ENCODE measurements at places on chromosomes 2 and 18.

- H3K4me1 ChIP-seq, result peaks cover 49% of the 10 kb centered on the region
- peaks cover 93% of the 10 kb centered on the region for H3K36me3 ChIP-seq
- H3K27ac ChIP-seq, result peak overlapping the region; percentile 80
- H3K4me3 ChIP-seq, result no peak overlapping the region
Measured at GRCh38 chr2:181517685-181518301, 60.6 kb downstream of the ITGA4 start.

DNA sequence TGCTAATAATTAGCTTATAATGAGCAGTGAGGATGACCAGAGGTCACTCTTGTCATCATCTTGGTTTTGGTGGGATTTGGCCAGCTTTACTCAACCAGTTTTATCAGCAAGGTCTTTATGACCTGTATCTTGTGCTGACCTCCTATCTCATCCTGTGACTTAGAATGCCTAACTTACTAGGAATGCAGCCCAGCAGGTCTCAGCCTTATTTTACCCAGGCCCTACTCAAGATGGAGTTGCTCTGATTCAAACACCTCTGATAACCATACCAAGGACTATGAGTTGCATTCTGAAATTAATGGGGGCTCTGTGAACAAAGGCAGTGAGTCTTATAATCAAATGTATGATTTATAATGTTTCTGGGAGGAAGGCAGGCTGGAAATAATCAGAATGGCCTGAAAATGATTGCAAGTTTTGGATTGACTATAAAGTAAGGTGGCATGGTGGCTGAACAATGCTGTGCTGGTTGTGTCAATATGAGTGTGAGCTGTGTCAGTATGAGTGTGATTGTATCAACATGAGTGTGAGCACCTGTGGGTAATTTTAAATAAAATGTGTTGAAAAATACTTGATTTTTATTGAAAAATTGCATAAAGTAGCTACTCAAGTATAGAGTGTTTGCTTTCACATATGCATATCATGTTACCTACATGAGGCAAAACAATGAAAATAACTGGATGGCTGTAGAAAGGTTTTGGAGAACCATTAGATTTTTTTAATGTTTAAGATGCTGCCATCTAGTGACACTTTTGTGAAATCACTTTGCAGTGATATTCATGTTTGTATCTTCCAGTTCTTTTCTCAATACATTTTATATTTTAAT, 103.0 kb downstream of the KYNU start:
- DNase-seq, result no peak
- peaks cover 4% of the 10 kb centered on the region for H3K27me3 ChIP-seq
- H3K27ac ChIP-seq, result no peak overlapping the region
- H3K36me3 ChIP-seq, result no peaks in the 10 kb centered on the region

GRCh38 chr2:127857265-127857808, 618 bp downstream of the POLR2D start:
- H3K27me3 ChIP-seq, result no peaks in the 10 kb centered on the region
- H3K27ac ChIP-seq, result peak overlapping the region; percentile 92
- H3K36me3 ChIP-seq, result peaks cover 43% of the 10 kb centered on the region
- peak; percentile 51 for DNase-seq

DNA sequence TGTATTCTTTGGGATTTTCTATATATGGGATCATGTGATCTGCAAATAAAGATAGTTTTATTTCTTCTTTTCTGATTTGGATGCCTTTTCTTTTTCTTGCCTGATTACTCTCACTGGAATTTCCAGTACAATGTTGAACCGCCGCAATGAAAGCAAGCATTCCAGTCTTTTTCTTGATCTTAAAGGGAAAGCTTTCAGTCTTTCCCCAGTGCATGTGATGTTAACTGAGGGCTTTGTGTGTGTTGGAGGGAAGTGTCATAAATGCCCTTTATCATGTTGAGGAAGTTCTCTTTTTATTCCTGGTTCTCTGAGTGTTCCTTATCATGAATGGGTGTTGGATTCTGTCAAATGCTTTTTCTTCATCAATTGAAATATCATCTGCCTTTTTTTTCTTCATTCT, 16.9 kb upstream of the CYBRD1 start:
- H3K4me1 ChIP-seq, result peaks cover 5% of the 10 kb centered on the region
- H3K27ac ChIP-seq, result no peak overlapping the region
- no peak overlapping the region for H3K4me3 ChIP-seq
- DNase-seq, result no peak

GRCh38 chr2:239687441-239687840, 286.6 kb upstream of the HDAC4 start:
- H3K27ac ChIP-seq, result no peak overlapping the region
- no peak overlapping the region for H3K4me3 ChIP-seq

- H3K27ac ChIP-seq, result no peak overlapping the region
- H3K4me1 ChIP-seq, result peaks cover 4% of the 10 kb centered on the region
- no peak overlapping the region for H3K4me3 ChIP-seq
- no peak for DNase-seq
- no peaks in the 10 kb centered on the region for H3K36me3 ChIP-seq
Measured at GRCh38 chr2:23430263-23430662, 45.3 kb downstream of the KLHL29 start.

DNA sequence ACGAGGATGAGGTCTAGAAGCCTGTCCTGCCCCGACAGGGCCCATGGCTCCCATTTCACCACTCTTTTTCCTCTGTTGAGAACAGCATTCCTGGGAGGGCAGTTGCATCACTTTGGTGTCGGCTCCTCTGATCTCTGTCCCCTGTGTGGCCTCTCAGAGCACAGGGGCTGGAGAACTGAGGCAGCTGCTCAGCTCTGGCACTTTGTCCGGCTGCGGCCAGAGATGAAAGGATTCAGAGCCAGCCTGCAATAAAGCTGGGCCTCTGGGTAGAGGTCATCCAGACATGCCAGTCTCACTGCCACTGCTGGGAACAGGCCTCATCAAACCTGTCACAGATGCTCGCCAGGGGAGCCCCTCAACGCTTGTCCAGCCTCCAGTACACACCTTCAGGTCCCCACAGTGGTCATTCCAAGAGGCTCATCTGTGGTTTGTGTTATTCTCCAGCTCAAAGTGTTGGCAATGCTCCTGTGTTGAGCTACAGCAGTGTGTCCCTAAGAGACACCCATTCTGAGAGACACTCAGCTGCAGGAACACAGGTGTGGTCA, 13.1 kb upstream of the ROCK2 start:
- DNase-seq, result no peak
- no peaks in the 10 kb centered on the region for H3K27me3 ChIP-seq
- H3K4me1 ChIP-seq, result no peaks in the 10 kb centered on the region
- no peak overlapping the region for H3K27ac ChIP-seq
- no peaks in the 10 kb centered on the region for H3K36me3 ChIP-seq
- no peak overlapping the region for H3K4me3 ChIP-seq

DNA sequence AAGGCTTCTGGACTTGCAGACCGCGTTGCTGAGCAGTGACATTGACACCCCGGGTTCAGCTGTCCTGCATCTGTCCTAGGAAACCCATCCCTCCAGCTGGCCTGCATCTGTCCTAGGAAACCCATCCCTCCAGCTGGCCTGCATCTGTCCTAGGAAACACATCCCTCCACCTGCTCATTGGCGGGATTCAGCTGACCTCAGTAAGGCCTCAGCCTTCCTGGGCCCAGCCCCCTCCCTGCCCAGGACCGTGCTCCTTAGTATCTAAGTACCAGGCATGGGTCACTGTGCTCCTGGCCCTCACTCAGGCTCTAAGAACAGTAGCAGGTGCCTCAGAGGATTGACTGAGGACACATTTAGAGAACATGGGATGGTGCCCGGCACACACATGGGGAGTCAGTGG, 1.2 kb downstream of the MLPH start:
- H3K4me1 ChIP-seq, result peaks cover 4% of the 10 kb centered on the region
- DNase-seq, result no peak
- H3K36me3 ChIP-seq, result peaks cover 3% of the 10 kb centered on the region
- no peak overlapping the region for H3K27ac ChIP-seq

Measured in activated T-cell treated with anti-CD3 and anti-CD28 coated beads, Interleukin-2, amount 50 U/mL, for 24 hours (primary cell).